Stimulated activated CD8-positive, alpha-beta memory T cell treated with anti-CD3 and anti-CD28 coated beads, Interleukin-7, amount 100 ng/mL, for 1 hour (primary cell): ENCODE measurements at places on chromosomes 2 and 18.

- no peak for DNase-seq
These were observed 46.7 kb upstream of the ACVR1 start for GRCh38 chr2:157922815-157923214.

GRCh38 chr18:39990540-39990939, 1964.5 kb upstream of the PIK3C3 start:
- DNase-seq: no peak

DNA sequence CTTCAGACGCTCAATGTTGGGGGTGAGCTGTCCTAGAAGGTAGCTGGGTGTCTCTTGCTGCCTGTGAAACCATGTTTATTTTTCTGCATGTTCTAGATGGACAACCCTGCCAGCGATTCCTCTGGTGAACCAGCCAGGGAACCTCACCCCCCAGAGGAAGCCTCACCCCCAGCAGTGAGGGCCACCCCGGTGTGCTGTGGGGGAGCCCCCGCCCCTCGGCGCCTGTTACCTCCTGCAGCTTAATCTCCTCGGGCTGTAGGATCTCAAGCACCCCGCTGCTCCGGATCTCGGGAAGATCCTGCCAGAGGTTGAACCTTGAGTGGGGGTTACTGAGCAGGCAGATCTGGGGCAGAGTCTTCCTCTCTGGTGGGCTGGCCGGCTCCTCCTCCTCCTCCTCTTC, 50.0 kb downstream of the SNORC start:
- DNase-seq: no peak

DNA sequence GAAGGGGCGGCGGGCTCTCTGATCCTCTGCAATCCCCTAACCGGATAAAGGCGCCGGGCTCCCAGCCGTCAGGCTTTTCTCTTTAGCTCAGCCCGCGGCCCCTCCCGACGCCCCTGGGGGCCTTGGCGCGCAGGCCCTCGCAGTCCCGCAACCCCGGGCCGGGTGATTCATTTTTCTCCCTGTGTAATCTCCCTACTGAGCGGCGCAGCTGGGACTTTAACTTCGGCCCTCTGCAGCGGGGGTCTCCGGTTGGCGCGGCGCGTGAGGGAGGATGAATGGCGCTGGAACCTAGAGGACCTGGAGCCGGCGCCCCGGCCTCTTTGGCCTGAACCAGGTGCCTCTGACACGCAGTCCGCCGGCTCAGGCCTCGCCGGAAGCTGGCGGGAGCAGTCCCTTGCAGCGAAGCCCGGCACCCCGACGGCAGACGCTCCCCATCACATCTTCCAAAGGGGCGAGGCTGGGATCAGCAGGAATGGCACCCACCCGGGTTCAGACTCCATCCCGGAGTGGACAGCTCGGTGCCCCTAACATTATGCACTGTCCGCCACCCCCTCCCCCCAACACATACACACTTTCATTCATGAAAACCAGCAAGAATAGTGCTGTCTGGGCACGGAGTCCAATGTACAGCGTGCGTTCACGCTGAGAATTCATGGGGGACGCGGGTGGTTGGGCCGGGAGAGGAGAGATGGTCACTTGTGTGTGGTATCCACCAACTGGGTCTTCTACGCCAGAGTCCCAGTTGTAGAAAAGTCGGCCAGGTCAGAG, 1.2 kb downstream of the CNGA3 start:
- no peak for DNase-seq

DNA sequence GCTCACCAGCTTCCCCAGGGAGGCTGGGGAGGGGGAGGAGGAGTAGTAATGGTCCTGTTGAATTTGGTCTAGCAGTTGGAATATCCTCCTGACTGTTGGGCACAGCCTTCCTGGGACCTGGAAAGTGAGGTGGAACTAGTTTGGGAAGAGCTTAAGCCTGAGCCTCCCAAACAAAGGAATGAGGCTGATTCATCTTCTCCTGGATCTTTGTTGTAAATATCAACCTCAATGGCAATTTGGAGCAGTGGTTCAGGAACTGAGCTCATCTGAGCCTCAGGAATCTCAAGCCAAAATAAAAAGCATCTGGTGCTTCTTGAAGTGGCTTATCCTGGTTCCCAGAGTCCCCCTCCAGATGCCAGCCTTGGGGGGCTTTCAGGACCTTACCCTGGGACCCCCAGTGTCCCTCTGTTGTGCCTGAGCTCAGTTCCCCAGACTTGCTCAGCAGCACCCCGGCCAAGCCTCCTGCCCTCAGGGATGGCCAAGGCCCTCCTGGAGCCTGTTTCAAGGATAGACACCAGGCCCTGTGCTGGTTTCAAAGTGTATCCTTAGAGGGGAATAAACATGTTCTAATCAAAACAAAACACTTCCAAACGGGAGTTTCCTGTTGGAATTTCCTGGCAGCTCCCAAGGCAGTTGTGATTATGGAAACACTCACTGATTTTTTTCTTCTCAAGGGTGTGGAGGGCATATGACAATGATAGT, 112.6 kb downstream of the DDX1 start:
- no peak for DNase-seq

GRCh38 chr2:189960346-189960745, 102.2 kb downstream of the MSTN start:
- no peak for DNase-seq

DNA sequence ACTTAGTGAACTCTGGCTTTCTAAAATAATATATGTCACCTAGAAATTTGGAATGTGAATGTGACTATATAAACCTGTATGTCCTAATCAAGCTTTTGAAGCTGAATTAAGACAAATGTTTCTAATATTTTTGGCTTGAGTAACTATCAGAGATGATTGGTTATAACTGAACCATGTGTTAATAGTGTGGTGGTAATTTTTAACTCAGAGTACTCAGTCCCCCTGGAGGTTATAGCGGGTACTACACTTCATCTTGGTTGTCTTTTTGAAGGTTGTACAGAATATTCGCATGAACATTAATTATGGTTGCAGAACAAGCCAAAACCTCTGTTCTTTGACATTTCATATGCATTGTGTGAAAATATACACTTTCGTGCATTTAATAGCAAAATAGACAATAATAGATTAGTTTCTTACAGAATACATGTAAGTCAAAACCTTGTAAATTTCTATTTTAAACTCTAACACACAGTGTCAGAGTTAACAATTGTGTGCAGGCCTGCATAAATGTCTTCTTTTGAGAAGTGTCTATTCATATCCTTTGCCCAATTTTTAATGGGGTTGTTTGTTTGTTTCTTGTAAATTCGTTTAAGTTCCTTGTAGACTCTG, 86.0 kb downstream of the OSBPL6 start:
- DNase-seq: no peak
